ENCODE measurements at places on chromosomes 7 and 10.

- no peak for DNase-seq
These were observed 49.0 kb upstream of the TARP start for GRCh38 chr7:38322461-38322860.

DNA sequence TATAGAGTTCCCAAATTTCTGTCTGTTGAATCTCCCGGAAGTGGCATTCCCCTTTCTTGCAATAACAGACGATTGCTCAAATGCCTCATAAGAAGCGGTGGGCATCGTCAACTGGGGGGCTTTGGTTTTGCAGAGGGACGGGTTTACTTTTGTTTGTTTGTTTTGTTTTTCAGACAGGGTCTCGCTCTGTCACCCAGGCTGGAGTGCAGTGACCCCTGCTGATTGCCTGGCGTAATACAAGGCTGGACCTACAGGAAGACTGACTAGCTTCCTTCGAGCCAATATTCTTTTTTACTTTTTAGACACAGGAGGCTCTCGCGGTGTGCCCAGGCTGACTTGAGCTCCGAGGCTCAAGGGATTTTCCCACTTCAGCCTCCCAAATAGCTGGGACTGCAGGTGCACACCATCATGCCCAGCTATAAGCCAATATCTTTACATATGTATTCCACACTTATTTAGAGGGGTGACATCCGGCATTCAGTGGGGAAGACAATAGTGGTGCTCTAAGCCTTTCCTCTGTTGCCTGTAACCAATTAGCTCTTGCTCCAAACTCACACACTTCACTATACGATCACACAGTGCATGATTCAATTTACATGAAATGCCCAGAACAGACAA, 58.1 kb downstream of the FHIP2A start:
- peak; percentile 75 for DNase-seq

DNA sequence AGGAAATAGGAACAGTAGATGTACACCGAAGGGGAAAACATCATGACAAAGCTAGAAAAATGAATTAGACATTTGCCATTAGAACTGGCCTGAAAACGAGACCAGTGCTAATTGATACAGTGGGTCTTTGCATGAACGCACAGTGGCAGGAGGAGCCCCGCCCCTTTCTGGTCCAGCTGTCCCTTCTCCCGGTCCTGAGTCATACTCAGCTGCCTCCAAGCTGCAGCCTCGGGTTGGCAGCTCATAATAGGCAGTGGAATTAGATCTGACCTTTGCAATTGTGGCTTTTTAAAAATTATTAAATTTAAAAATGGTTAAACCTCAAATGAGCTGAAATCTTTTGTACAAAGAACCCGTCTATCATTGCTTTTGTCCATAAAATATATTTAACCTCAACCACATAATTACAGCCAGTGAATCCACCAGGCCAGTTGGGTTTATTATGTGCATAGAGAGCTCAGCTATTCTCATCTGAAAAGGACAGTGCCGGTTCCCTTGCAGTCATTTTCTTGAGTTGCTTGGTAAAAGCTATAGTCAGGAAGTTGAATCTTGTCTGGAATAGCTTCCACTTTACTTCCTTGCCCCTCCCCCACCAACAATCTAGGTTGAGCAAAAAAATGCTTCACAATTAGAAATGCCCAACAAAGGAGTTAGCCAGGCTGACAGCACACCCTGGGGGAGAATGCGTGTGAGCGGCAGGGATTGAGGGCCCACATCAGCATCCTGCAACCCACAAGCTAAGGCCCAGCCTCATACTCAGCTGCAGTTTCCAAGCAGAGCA, 147.1 kb downstream of the BUB3 start:
- DNase-seq = no peak

- DNase-seq = no peak
These were observed 8.2 kb upstream of the ZC3HAV1 start for GRCh38 chr7:139117599-139118233.

DNA sequence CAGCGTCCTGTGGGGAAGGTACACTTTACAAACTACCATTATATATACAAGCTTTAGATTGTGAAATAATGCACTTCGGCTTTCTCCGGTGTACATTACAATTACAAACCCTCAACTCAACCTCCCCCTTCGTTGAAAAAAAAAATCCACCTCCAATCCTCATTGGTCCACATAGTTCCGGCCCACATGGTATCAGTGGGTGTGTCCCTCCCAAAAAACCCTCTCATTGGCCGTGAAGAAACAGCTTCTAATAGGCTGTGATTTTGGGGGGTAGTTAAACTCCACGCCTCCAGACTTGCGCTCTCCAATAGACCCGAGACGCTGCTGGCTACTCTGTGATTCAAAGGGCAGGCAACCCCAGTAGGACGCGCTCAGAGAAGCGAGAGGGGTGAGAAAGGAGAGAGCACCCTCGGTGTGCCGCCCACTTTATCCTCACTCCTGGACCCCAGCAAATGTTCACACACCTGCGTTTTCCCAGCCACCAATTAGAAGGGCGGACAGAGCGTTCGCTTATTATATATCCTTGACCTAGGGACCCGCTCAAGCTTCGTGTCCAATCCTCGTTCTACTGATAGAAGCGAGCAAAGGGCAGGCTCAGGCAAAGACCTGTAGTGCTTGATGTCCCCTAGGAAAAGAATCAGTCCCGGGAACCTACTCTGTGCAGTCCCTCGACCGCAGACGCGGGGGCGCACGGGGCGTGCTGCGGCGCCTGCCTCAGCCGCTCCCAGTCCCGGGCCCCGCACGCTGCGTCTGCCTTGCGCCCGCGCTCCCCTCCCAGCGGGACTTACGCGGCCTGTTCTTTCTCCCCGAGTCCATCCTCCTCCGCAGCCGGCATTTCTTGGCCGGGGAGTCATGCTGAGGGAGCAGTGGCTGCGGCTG, 991 bp downstream of the PANK1 start:
- DNase-seq = peak; percentile 95

GRCh38 chr10:99658622-99659030, 683 bp upstream of the ENTPD7 start:
- peak; percentile 33 for DNase-seq

GRCh38 chr7:149598721-149599308, 101.2 kb upstream of the ZNF746 start:
- DNase-seq = peak; percentile 52

- no peak for DNase-seq
These were observed 55.7 kb downstream of the NEBL start for GRCh38 chr10:20841419-20841818.

DNA sequence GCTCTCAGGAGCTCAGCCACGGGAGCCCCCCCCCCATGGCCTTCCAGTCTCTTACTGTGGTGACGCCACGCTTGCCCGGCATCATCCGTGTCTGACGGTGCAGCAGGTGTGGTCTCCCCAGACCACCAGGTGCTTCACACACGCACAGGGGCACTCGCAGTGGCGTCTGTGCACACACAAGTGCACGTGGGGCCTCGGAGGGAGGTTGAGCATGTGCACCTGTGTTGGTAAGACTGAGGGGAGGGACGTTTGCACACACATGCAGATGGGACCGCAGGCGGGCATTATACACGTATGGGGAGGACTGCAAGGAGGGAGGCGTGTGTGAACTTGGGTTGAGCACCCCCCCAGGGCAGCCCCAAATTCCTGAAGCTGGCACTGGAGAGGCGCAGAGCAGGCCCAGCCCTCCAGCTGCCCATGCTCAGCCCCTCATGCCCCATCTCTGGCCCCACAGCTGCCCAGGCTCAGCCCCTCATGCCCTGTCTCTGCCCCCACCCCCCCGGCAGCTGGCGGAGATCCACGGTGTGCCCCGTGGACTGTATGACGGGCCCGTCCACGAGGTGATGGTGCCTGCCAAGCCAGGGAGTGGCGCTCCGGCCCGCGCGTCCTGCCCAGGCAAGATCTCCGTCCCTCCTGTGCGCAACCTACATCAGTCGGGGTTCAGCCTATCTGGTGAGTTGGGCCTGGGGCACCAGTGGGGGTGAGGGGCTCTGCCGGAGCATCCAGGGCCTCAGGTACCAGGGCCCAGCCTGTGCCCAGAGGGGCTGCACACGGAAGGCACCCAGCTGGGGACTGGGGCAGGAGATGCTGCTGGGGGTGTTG, 16.7 kb downstream of the DPYSL4 start:
- no peak for DNase-seq

DNA sequence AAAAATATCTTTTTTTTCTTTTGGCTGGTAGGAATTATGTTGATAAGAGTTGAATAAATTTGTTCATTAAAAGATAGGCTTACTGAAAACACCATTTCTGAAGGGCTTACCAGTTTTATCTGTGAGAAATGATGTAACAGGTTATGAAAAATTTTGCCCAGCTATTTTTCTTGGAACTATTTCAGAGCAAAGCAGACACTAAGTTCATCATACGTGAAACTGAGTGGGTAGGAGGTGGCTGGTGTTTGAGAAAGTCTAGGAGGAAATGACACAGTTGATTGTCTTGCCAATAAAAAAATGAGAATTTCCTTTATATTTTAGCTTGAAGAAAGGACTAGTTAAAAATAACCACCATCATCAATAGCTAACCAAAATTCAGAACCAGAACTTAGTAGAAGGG, 6.2 kb upstream of the MRC1 start:
- DNase-seq = no peak

DNA sequence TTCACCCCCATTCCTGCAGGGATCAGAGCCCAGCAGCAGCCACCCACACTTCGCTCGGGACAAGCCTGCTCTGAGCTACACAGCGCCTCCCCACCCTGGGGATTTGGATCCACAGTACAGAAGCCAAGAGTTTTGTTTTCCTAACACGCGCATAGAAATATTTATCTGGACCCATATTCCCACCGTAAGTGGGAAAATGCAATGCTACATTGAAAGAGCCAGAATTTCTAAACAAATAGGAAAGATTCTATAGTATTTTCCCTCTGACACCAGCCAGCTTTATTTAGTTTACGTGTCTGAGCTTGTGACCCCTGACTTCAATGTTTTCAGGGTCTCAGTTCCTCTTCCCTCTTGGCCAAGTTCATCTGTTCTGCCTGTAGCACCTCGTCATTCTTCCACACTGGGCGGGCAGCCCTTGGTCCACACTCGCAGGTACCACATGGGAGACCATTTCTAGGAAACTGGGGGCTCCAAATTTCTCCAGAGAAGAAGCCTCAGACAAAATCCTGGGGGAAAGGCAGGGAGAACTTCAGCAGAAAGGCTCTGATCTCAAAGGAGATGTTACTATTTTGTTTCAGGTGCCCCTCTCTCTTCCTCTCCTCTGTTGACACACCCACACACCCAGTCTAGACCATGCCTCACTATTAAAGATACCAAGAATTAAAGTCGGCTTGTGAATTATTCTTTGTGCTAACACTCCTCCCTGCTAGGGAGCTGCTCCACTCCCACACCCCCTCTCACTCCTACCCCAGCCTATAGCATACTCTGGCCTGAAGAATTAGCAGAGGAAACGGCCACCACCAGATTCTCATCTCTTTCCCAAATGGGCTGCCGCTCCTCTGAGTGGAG, 116.0 kb upstream of the PCGF5 start:
- DNase-seq = no peak

- DNase-seq = no peak
These were observed 11.9 kb upstream of the NDUFA5 start for GRCh38 chr7:123569352-123570010.

- DNase-seq = no peak
These were observed 497 bp downstream of the PPP2R2D start for GRCh38 chr10:131901181-131901829.

DNA sequence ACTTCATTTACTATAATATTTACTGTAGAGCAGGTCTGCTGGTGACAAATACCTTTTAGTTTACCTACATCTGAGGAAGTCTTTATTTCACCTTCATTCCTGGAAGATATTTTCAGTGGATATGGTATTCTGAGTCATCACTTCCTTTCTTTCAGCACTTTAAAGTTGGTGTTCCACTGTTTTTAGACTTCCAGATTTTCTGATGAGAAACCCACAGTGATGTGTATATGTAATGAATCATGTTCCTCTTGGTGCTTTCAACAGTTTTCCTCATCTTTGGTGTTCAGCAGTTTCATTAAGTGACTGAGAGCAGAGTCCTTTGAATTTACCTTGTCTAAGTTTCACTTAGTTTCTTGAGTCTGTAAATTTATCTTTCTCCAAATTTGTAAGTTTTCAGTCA, 36.4 kb downstream of the COPG2 start:
- no peak for DNase-seq

DNA sequence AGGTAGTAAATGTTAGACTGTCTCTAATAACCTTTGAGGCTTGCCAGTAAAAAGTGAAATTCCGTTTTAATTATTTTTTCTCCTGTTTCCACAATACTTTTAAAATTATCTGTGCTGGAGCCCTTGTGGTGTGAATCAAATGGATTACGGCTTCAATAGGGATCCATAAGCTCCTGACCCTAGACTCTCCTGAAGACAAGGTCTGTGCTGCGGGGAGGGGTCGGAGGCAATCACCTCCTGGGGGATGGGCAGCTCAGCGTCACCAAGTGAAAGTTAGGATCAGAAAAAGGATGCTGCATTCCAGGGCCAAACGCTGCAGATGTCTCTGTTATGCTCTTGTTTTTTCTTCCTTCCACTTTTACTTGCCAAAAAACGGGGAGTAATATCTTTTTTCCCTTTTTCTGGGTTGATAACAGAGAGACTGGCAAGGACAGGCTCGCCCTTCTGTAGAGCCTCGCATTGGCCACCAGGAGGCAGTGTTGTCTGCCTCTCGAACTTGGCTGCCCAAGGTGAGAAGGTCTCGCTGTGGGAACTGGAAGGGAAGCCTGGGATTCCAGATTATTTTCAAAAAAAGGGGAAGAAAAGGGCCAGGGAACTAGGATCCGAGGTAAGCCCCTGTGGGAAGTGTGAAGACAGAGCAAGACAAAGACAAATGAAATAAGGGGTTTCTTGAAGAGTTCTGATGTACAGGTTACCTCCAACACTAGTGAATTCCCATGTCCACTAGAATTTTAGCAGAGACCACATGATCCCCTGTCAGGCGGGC, 621.9 kb downstream of the ACTR3B start:
- DNase-seq = peak; percentile 65

GRCh38 chr10:33706191-33706590, 371.7 kb upstream of the NRP1 start:
- no peak for DNase-seq

DNA sequence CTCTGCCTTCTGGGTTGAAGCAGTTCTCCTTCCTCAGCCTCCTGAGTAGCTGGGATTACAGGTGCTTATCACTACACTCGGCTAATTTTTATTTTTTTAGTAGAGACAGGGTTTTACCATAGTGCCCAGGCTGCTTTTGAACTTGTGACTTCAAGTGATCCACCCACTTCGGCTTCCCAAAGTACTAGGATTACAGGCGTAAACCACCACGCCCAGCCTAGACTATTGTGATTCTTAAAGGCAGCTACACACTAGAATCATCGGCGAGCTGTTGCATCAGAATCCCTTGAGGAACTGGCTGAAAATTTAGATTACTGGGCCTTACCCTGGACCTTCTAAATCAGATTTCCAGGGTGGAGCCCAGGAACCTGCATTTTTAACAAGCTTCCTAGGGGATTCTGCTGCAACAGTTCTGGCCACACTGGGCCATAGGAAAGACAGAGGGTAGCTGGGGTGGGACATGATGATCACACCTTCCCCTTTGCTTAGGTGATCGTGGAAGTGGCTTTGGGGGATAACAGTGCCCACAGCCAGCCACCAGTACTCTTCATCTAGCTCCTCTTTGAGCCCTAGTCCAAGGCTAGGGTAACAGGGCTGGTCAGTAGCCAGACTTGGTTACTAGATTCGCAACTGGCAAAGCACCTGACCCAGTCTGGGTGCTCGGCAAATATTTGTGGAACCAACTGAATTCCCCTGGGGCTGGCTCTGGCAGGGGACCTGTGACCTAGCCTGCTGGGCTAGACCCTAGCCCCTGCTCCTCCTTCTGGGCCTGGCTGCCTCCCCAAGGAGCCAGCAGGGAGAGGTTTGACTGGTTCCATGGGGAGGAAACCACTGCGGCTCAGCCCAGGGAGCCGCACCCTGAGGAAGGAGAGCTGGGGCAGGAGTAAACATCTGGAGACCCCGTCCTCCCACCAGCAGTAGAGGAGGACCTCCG, 67.1 kb upstream of the DUSP5 start:
- no peak for DNase-seq

Data from H9 (cell line).